NCI-H1105 treated with DMSO at 0.1 percent for 48 hours (cell line): ENCODE measurements at places on chromosomes 1 and 21.

DNA sequence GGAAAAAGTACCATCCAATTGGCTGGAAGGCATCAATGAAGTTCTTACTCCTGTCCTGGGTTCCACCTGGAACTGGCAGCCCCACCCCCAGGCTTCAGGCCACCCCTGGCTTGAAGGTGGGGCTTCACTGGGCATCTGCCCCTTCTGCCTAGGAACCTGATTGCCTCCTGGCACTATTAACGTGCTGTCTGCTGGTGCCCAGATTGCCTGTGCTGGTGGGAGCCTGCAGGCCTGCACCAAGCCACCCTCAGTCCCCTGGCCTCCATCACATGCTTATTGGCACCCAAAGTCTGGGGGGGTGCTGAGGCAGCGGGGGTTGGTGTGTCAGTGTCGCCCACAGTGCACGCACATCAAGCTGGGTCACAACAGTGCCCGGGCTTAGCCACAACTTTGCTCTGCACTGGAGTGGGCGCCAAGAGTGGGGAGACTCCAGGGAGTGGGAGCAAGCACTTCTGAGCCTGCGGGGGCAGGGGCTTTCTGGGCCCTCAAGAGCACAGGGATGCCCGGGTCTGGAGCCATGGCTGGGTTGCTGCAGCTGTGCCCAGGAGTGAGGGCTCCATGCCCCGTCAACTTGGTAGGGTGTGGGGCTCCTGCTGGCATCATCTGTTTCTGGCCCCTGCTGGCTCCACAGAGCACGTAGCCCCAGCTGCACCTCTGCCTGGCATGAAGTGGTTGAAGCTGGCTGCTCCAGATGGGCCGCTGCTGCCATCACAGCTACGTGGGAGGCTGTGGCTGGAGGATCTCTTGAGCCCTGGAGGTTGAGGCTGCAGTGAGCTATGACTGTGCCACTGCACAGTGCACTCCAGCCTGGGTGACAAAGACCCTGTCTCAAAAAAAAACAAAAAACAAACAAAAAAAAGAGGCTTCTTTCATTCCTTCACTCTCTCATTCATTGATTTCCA lies 4.1 kb upstream of the LSM10 start:
- DNase-seq = no peak

DNA sequence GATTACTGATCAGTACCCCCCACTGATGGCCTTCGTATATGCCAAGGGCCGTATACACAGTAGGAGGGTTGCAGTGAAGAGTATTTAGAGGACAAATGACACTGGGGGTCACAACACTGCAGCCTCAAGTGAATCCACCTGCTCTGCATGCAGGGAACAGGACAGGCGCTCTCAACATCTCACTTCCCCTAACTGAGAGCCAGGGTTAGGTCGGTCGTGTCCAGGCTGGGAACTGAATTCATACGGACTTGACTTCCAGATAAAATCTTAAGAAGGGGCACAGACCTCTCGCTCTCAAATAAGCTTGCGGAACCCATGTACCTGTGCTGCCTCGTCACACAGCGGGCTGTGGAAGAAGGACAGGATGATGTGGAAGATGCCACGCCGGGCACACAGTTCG lies 22.8 kb downstream of the MRAP start:
- no peak for DNase-seq

- DNase-seq = no peak
Observed at GRCh38 chr21:19833082-19833481, 1165.1 kb upstream of the NCAM2 start.

GRCh38 chr21:38667291-38667870 lies 138.3 kb upstream of the ETS2 start:
- DNase-seq = no peak

DNA sequence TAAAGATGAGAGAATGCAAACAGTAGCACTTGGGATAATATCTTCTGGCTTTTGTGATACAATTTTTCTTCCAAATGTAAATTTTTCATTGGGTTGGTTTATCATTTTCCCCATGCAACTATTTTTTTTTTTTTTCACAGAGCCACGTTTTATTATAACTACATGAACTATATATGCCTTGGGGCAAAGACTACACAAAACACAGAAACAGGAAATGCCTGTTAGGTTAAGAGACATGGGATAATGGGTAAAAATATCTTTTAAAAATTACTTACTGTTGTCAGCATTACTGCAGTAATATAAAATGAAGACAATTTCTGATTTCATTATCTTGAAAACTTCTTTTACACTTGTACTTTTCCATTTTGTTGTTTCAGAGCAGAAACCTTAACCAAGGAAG lies 74.6 kb downstream of the DISP1 start:
- no peak for DNase-seq

DNA sequence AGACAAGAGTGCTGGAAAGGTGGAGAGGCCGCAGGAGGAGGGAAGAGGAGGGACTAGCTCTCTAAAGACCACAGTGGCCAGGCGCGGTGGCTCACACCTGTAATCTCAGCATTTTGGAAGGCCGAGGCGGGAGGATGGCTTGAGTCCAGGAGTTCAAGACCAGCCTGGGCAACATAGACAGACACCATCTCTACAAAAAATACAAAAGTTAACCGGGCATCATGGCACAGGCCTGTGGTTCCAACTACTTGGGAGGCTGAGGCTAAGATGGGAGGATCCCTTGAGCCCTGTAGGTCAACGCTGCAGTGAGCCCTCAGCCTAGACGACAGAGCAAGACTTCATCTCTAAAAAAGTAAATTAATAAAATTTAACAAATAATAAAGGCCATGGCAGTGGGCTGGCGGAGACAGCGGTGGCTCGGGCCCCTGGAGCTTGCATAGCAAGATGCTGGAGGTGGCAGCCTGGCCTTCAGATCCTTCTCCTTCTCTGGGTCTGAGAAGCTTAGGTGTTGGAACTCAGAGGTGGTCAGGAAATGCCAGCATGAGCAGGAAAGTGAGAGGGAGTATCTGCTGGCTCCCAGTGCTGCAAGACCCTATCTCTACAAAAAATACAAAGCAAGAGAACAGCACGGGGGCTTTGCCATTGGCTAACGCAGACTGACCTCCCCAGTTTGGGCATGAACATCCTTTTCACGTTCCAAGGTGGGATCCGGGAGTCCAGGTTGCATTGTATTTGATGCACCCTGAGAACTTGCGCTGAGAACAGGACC lies 10.7 kb downstream of the WNT3A start:
- DNase-seq = no peak

DNA sequence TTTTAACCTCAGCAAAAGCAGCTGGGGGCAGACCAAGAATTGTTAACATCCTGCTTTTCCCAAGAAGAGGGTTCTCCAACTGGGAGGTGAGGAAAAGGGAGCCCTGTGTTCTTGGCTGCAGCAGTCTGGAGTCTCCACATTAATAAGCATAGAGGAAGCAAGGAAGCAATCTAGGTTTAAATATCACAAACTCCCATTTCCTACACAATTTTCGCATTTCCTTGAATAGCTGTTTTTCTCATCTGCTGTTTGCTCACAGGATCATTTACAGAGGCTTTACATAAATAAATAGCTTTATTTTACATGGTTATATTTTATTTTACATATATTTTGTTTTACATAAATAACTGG lies 124.0 kb downstream of the TRIM33 start:
- DNase-seq = no peak

DNA sequence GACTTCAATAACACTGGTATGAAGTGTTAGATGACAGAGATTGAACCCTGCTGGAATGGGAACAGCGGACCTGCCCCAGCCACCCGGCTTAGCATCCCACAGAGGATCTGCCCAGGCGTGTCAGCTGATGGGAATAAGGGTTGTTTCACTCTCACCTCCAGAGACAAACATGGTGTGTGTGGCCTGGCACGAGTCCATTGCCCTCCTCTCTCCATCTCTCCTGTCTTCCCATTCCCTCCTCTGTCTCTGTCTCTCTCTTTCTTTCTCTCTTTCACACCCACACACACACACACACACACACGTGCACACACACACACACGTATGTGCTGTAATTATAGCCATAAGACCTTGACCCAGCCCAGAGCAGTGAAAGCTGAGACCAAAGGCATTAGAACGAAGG lies 200.2 kb downstream of the HIVEP3 start:
- no peak for DNase-seq

DNA sequence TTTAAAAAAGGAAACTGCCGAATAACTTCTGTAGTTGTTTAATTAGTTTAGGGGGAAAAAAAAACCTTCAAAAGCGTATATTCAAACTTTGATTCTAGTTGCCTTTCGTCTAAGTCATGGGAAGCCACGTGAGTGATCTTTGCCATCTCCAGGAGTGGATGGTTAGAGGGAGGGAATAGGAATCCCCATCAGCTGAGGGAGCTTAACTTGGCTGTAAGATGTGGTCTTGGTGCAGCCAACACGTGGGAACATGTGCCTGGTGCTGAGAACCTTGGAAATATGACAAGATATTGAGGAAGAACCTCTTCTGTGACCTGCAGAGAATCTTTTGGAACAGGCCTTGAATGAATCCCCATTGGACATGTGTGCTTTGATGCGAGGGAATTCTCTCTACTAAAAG lies 1.7 kb downstream of the BACE2 start:
- no peak for DNase-seq

GRCh38 chr1:228043281-228043848 lies 36.6 kb downstream of the WNT3A start:
- no peak for DNase-seq

- DNase-seq = no peak
Observed at GRCh38 chr1:41682149-41682548, 197.7 kb upstream of the EDN2 start.

DNA sequence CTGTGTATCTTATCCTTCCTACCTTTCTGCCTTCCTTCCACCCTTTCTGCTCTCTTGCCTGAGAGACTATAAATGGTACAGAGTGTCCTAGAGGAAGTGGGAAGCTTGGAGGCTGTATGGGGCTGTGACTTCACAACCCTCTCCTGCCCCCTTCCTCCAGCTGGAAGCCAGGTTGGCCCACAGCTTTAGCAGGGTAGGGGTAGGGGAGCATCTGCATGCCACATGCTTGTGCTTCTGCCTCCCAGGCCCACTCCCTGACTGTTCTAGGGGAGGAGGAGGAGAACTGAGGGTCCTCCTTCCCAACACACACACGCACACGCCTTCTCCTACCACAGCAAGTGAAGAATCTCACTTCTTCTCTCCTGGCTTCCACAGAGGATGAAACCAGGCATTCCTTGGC lies 3.9 kb upstream of the SLC27A3 start:
- no peak for DNase-seq

DNA sequence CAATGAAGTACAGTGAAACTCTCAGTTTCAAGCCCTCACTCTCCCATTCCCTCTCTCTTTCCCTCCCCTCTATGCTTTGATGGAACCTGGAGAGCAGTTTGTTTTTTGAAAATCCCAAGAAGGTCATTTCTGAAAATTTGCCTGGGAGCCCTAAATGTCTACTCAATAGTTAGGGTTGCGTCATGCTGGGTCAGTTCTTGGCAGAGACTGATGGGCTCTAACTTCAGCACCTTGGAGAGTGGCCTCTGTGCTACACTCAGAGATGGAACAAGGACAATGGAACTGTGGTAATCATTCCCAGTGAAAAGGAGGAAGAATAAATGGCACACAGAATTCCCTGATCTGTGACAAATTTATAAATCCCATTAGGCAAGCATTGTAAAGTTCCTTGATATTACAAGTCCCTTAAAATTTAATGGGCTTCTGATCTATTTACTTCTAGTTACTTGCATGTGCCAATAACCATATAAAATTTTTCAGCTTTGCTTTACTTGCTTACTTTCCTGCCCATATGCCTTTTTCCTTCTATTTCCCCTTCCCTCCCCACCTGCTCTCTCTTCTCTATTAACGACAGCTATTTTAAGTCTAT lies 182.9 kb upstream of the KCND3 start:
- no peak for DNase-seq

DNA sequence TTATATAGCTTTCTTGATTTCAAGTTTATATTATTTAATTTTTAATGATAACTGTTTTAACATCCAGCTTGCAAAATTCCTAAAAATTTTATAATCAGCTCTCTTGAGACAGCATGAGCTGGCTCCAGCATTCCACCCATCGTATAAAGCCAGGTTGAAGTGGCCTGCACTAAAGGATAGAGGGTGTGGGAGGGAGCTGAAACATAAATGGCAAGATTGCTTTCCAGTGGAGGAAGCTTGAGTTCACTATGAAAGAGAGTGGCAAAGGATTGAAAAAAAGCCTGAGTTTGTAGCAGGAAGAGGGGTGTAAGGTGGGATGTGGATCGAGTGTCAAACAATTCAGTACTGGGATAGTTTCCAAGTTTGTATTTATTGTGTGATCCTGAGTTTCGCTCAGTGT lies 48.5 kb upstream of the ZNF644 start:
- DNase-seq = peak; percentile 30

DNA sequence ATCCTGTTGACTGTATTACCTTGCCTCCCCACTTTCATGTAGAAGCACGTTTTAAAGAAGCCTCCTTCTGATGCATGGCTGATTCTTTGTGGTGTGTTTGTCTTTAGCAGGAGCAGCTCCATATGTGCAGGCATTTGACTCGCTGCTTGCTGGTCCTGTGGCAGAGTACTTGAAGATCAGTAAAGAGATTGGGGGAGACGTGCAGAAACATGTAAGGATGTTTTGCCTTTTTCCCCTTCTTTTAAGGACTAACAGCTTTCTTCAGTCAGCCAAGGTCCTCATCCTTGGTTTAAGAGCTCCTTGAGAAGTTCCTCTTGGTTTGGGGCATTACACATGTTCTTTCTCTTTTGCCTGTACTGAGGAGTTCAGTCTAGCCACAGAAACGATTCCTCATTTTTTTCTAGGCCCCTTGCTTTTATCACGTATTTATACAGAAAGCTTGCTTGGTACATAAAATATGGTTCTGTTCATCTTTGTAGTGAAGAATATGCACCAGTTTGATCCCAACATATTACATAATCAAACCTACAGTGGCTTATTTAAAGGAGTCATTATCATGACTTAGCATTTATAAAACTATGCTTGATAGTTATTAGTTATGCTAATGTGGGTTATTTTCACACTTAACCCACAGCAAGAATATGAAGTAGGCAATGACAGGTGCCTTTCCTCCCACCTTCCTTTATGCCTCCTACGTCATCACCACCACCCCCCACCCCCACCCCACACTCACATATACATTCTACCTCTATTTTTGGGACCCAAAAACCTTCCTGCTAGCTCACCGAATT lies 19.6 kb downstream of the CAP1 start:
- DNase-seq = no peak

DNA sequence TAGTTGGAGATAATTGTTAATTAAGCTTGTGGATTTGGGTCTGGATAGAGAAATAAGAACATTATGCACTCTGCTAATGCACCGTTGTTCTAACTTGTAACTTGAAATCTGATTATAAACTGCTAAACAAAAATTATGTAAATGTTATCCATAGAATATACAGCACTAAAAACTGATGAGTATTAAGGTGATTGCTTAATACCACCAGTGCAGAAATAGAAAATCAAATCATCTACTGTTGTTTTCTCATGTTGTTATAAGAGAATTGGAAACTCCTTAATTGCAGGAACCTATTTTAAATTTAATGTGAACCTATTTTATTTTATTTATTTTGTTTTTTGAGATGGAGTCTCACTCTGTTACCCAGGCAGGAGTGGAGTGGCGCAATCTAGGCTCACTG lies 125.7 kb downstream of the ITSN1 start:
- no peak for DNase-seq

GRCh38 chr1:7407544-7407895 lies 363.6 kb upstream of the VAMP3 start:
- DNase-seq = no peak

- no peak for DNase-seq
Observed at GRCh38 chr1:32701421-32701911, 1.1 kb downstream of the SYNC start.

GRCh38 chr1:43214501-43215444 lies 42.6 kb downstream of the CFAP57 start:
- no peak for DNase-seq
